ENCODE measurements at places on chromosomes 11 and 22.

DNA sequence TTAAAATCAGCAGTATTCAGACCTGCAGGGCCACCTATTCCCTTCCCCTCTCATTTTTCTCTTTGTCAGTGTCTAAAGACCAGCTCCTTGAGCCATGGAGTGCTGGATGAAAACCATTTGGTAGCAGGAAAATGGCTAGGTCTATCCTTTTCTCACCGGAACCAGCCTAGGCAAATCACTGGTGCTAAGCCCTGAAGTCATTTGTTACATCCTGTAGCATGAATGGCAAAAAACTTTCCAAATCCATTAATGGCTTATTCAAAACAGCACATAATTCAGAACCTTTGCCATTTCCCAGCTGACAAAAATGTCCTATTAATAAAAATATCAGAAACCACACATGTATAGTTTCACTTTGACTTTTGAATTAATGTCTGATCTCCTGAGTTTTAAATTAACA, 209.5 kb upstream of the E2F8 start:
- DNase-seq: no peak

DNA sequence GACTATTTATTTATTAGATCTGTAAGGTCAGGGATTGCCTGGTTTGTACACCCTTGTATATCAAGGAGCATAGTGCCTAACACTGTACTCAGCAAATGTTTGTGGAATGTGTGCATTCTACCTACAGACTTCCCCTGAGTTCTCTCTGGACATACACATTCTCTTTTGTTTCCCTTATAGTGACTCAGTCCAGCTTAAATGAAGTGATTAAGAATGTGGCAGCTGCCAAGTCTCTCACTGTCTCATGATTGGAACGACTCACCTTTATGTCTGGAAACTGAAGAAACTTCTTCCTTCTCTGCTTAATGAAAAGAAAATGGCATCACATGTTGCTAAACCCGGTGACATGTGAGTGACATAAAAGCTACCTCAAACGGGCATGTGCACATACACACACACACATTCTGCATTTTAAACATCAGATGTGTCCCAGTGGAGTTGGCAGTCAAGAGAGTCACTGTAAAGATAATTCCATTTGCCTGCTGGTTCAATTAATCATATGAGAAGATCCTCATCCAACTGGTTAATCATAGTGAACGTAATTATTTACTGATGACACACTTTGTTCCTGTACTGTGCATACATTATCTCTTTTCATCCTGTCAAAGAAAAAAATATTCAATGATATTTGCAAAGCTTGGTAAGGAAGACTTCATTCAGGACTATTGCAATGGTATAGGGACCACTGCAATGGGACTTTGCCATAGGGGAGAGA, 42.8 kb downstream of the GLYAT start:
- DNase-seq: no peak

- DNase-seq: no peak
Measured at GRCh38 chr11:115627666-115628460, 123.6 kb upstream of the CADM1 start.

DNA sequence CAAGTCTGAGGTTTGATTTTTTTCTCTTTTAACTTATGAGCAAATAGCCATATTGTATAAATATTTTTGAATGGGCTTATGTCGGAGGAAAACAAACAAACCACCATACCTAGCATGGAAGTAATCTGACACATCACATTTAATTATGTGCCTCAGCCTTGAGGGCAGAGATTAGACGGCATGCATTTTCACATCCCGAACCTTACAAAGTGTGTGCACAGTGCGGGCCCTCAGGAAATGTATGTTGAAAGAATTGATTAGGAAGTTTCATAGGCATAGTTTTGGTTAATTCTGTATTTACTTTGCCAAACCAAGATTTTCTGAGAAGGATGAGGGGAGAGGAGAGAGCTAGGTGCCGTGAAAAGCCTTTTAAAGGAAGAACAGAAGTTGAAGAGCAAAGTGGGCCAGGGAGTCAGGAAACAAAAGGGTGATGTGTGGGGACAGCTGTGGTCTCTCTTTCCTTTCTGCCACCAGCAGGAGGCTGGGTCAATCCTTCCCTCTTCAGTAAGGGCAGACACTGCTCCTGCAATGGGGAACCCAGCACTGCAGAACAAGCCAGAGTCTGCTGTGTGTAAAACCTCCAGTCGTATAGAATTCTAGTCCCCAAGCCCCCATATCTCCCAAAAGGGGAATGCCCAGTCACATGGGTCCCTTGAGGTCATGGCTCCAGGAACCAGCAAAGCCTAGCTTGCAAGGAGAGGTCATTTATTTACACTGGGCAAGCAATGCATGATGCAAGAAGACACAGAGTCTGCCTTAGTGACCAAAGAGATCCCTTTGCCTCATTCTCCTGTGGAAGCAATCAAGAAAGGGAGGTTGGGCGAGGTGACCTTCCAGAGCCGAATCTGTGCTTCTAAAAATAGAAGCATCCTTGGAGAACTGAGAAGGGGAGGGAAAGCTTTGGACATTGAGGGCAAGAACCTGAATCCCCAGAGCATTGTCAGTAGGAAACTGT, 71.1 kb upstream of the OLFML1 start:
- no peak for DNase-seq

GRCh38 chr11:71326328-71326940, 74.1 kb upstream of the SHANK2 start:
- no peak for DNase-seq

DNA sequence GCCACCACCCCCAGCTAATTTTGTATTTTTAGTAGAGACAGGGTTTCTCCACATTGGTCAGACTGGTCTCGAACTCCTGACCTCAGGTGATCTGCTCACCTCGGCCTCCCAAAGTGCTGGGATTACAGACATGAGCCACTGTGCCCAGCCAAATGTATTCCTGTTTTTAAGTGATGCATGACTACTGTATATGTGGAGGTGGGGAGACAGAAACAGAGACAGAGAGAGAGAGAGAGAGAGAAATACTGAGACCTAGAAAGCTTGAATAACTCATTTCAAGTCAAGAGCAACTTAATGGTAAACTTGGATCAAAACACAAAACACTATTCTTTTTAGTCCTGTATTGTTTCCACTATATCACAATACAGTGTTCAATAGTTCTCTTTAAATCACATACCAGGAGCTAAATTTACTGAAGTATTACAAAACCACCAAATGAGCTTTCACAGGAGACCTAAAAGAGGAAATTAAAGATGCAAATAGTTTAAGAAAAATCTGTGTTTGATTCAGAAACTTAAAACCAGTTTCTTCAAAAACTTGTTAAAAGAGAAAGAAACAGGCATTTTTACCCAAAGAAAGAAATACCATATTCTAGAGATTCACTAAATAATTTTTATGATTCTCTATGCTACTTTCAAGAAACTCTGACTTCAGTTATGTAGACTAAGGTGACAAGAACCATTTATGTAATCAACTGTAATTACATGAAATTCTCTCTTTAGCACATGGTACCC, 188.7 kb downstream of the ETS1 start:
- no peak for DNase-seq

DNA sequence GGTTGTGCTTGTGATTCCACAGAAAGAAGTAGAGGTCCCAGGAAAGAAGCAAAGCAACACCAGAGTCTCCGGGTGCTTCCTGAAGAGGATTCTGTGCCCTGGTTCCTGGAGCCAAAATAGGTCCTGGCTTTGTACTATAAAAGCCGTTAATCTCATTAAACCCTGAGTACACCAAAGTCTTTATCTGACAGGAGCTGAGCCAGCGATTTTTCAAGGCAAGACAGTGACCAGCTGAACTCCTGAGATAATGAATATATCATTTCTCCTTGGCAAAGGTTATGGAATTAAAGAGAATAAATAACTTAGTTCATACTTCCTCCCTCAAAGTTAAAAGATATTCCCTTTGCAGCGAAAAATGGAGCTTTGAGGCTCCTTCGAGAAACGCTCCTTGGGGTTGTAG, 5.2 kb downstream of the TMEM138 start:
- no peak for DNase-seq

DNA sequence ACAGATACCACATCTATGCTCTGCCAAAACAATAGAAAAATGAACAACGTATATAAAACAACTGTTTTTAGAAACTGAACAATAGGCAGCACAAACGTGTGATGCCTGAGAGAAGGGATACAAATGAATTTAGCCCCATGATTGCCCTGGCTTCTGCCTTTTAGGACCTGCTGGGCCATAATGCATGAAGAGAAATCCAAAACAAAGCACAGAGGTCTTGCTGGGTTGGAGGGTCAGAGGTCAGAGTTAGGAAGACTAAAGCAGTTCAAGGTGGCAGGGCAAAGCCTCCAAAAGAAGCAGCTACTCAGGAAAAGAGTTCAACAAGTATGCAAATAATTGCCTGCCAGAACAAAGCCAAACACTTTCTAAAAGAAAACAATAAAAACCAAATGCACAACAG, 138.5 kb downstream of the TTC28 start:
- no peak for DNase-seq
